ENCODE measurements at places on chromosomes 1 and 21.

GRCh38 chr1:214378492-214378891, 97.5 kb downstream of the SMYD2 start:
- no peak for DNase-seq

- no peak for DNase-seq
Observed at GRCh38 chr1:21861602-21862429, 49.8 kb downstream of the LDLRAD2 start.

GRCh38 chr21:43775795-43776430, at the start of gene CSTB:
TSS of gene CSTB (minus strand) at chr21:43776308. CDS start at chr21:43776269, 39 bp downstream.
- DNase-seq, result peak; percentile 88

- DNase-seq, result no peak
Observed at GRCh38 chr1:90841473-90841872, 124.4 kb upstream of the BARHL2 start.

GRCh38 chr21:46115441-46116188, 17.7 kb downstream of the COL6A2 start:
- DNase-seq, result no peak

DNA sequence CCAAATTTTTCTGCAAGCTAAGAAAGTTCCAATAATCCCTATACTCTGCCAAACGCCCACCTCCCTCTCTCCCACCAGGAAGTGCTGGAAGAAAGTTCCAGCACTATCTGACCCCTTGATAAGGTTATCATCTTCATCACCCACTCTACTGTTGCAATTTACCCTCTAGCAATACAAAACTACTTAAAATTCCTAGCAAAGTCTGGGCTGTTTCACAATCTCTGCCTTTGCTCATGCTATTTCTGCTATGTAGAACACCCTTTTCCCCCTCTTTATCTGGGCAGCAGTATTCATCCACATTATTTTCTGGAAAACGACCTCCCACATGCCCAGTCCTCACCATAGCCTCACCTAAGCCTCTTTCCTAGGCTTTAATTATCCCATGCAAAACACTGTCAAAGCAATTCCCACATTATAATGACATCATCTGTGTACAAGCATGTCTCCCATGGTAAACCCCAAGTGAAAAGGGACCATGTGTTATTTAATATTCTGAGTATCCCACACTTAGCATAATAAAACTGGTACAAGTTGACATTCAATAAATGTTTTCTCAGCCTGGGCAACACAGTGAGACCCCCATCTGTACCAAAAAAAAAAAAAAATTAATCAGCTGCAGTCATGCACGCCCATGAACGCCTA, 12.0 kb downstream of the F11R start:
- no peak for DNase-seq
